ENCODE measurements at places on chromosomes 3 and 15. TPM values are rescaled to one million over a fixed set of nuclear protein-coding genes. Genes with fewer than 3 reads are reported as not detected.

HHLA2 gene
- not detected for polyA plus RNA-seq

TFRC gene
- polyA plus RNA-seq, result 109 TPM

KLHL18 gene
- 33.4 TPM for polyA plus RNA-seq

TM4SF4 gene
- not detected for polyA plus RNA-seq

MORC1 gene
- polyA plus RNA-seq, result not detected

ROPN1 gene
- 0.35 TPM for polyA plus RNA-seq

FANCD2OS gene
- polyA plus RNA-seq, result not detected

SCAANT1 gene
- polyA plus RNA-seq, result not detected

MNS1 gene
- polyA plus RNA-seq, result 0.29 TPM

All from keratinocyte (primary cell).